CD4-positive, alpha-beta T cell treated with Interleukin-6 at 100 ng/mL for 8 hours (primary cell): ENCODE measurements at places on chromosomes 7 and 10.
A peak's percentile ranks its signal among the peaks of the same experiment; 100 is the strongest.

- DNase-seq: no peak
These were observed 418.5 kb upstream of the MGMT start for GRCh38 chr10:129048513-129048912.

GRCh38 chr7:33727315-33727714, 178.0 kb upstream of the BMPER start:
- DNase-seq: no peak

DNA sequence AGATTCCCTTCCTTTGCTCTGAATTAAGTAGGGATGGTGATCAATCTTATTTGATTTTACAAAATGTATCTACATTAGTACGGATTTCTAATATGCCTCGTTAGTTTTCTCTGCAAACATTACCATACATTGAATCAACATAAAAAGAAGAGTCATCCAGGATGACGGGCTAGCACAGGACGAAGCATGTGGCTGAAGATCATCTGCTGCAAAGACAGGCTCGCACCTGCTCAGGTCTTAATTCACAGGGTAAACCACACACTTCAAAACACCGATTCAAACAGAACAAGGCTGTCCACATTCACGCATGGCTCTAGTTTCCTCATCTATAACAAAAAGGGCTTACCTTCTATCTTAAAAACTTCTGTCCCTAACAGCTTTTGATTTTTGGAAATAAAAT, 323.0 kb downstream of the PARD3 start:
- no peak for DNase-seq

GRCh38 chr10:130434446-130435385, 298.5 kb downstream of the GLRX3 start:
- no peak for DNase-seq

DNA sequence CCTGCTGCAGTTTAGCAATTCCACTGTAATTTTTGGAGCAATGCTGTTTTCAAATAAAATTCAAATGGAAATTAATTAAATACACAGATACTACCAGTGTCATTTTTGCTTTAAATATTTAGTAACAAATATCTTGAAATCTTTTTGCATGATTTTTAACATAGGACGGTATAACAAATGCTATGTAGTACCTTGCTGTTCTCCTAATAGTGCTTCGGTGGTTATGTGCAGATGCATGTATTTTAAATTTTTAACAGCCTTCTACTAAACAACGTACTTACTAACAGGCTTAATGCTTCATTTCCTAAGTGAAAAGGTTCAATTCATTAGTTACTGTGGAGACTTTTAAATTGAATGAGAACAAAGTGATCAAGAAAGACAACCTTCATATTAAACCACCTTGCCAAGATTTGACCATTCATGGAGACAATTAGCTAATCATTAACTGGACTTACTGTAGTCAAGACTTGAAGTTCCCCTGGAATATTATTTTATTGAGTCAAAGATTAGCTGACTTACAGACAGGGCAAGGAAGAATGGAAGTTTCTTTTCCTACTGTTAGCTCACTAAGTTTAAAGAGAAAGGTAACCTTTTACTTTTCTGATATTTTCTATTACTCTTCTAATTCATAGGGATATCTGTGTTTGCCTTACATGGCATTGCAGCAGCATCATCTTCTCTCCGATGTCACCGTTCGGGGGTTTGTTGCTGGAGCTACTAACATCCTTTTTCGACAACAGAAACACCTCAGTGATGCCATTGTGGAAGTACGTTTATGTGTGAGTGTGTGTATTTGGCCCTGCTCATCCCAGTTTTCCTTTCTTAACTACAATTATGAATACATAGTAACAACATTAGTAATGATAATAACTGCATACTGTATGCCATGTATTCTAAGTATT, 74.3 kb downstream of the AVL9 start:
- DNase-seq: no peak

DNA sequence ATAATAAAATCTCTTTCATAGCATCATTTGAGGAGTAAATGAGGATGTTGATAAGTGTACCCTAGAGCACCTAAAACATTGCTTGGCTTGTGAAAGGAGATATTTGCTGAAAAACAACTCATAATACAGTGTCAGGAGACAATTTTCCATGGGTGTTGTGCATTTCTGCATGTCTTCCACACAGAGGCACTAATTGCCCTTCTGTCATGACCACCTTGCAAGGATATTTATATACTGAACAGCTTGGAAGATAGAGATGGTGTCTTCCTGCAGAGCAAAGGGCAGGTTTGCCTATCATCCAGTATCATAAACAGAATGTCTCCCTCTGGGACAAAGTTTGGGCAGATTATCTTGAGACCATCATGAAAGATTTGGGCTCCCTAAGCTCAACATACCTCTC, 495.2 kb upstream of the LRRN3 start:
- DNase-seq: peak; percentile 6

DNA sequence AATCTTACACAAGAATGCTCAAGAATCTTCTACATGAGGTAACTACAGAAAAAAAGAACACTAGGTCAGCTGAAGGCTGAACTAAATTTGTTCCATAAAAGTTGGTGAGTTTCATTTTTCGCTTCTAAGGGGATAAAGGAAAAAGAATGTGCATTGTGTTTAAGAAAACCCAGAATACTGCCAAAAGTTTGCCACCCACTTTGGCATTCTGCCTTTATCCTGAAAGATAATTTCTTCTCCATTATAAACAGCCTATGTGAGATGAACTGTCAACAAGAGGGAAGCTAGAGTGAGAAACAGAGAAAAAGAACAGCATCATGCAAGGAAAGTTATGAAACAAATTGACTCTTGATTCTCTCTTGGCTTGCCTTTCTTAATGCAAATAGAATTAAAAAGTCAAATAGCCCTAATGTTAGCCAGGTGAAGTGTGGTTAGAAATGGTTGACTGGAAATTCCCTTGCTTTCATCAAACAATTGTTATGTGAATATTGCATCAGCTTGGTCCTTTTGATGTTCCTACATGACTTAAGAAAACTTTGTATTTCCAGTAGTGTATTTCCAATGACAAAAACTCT, 25.8 kb downstream of the STEAP1 start:
- DNase-seq: no peak

DNA sequence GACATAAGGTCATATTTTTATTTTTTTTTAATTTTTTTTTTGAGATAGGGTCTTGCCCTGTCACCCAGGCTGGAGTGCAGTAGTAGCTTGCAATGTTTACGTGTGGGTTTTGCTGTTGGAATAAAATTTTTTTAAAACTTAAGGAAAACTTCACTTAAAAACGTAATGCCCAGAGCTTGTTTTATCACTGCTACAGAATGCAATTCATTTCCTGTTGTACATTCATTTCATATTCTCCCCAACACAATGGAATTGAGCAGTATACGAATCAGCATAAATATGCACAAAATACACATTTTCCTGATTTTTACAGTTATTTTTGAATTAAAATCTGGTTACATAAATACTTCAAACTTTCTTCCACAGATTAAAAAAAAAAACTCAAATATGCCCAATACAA, 40.3 kb downstream of the RSU1 start:
- DNase-seq: no peak

- DNase-seq: no peak
These were observed 30.7 kb upstream of the TTYH3 start for GRCh38 chr7:2601065-2601464.

- DNase-seq: no peak
These were observed 99.1 kb downstream of the BMPR1A start for GRCh38 chr10:86855513-86855912.

- no peak for DNase-seq
These were observed 7.9 kb upstream of the RAPGEF5 start for GRCh38 chr7:22364900-22365299.

- no peak for DNase-seq
These were observed 43.0 kb downstream of the VSTM4 start for GRCh38 chr10:49072166-49072885.

DNA sequence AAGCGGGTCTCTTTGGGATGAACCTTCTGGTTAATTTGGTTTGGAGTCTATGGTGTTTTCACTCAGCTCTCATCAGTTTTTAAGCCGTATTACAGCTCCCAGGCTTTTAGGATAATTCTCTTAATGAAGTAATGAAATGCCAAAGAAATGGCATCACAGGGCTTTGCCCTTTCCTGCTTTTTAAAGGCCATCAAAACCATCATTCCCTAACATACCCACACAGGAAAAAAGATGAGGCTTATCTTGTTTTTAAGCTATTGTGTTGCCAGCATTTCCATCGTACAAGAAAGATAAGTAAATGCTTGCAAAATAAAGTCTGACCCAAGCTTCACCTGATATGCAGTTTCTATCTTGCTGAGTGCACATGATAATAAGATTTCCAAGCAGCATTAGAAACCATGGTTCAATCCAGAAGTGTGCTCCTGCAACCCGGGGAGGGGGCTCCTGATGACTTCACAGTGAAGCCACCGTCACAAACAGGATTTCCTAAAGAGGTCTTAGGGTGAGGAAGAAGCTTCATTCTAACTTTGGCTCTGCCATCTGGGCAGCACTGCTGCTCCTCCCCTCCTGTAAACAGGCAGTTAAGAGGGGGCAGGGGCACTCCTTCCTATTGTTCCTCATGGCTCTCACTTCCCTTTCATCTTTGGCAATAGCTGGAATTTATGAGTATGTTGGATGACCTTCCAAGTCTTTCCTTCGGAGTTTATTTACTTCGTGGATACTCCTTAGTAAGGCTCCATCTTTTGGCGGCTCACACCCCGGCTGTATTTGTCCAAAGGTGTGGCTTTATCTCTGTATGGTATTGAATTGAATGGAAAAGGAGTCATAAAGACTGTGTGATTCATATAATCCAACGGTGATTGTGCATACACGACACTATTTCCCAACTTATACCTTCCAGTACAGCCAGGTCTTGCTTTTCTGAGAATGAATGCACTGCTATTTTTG, 55.2 kb upstream of the FAM133B start:
- DNase-seq: no peak

DNA sequence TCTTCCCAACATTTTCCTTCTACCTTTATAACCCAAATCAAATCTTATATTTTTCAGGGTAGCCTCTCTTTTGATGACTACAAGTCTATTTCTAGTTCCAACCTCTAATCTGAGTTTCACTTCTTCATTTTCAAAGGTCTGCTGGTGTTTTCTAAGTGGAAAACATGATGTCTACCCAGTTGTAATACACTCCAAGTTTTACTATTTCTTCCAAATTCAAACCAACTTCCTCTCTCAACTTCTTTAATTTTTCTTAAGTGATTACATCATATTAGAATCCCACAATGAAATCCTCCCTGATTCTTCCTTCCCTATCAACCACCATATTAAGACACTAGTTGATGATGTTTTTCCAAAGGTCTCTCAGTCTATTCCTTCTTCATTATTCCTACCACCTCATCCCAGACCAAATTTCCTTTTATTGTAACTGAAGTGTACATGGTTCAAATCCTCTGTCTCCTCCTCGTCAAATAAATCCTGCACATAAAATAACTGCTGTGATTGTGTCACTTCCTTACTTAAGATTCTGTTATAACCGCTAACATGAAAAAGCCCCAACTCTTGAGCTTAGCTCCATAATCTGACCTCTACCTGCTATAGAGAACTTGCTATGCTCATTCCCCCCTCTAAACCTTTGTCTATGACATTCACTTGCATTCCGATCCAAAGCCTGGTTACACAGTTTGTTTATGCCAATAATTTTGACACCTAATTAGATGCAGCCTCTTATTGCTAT, 12.7 kb downstream of the TAS2R38 start:
- DNase-seq: no peak

GRCh38 chr7:97971120-97971989, 18.6 kb downstream of the OCM2 start:
- DNase-seq: peak; percentile 16

DNA sequence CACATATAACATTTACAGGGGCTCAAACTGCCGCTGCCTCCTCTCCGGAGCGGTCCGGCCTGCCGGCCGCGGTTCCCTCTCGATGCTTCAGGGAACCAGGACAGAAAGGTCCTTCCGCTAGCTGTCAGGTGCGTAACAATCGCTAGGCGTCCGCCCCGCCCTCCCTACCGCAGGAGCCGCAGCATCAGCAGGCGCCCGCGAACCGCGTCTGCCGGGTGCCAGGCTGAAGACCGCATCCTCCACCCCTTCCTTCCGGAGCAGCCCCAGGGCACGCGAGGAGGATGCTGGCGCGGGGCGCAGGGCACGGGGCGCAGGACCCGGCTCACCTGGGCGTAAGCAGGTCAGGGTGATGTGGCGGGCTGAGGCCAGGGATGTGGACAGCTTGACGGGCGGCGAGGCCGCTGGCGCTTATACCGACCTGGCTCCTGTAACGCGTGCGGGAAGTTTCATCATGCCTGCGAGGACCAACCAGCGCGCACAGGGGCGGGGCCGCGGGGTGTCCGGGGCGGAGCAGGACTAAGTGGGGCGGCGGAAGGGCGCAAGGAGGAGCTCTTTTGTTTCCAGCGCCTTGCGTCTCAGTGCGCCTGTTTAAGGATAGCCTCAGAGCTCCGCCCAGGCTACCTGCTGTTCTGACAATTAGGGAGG, at the start of gene ASNS:
TSS of gene ASNS (minus strand) at position 384 of the 645 bp plus-strand sequence. CDS start 3,252 bp downstream, outside the sequence.
- peak; percentile 76 for DNase-seq

- no peak for DNase-seq
These were observed 162.8 kb downstream of the CYP26A1 start for GRCh38 chr10:93236393-93237040.

GRCh38 chr7:91357379-91357778, 93.1 kb downstream of the FZD1 start:
- DNase-seq: no peak

DNA sequence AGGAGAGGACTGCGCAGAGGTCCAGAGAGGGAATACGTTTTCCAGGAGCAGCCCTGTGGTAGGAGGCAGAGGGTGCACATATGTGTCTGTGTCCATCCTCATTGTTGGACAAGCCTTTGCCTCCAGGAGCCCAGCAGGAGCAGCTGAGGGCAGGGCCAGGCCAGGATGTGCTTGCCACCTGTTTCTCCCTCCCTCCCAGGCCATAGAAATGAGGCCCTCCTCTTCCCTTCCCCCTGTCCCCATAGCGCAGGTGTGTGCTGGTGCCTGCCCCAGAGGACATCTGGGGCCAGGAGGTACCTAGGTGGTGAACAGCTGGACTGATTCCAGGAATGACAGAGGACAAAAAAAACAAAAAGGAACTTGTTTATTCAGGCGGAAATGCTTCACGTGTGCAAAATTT, 10.5 kb upstream of the CXCL12 start:
- DNase-seq: no peak

GRCh38 chr7:41113719-41114118, 589.2 kb downstream of the INHBA start:
- no peak for DNase-seq

DNA sequence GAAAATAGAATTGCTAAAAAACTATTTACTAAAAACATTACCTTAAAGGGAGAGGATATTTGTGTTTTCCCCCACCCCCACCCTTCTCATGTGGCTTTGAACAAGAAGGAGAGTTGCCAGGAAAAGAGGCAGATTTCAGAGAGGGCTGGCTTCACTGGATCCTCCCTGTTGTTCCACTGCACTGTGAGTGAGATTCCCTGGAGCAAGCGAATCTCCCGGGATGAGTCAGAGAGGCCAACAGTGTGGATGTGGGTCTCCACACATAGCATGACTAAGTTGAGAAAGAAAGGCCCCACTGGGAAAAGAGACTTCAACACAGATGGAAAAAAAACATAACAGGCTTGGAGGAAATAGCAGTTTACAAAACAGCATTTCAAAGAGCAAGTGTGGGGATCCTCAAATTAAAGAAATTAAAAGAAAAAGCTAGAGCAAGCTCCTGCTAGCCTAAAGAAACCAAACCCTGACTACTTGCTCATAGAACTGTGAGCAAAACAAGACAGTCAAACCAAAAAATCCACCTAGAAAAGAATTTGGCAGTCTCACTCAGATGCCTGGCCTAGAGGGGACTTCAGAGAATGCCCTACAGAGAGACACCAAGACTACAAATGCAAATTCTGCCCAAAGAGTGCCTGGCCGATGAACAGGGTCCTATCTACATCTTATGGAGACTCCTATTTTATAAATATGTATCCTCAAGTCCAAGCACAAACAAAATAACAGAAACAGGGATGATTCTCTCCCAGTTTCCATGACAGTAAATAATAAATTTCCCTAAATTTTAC, 3.4 kb downstream of the CAV1 start:
- no peak for DNase-seq
